A549 treated with RU486 at 1 μM for 4 hours (cell line): ENCODE measurements at places on chromosomes 1 and 21. TPM values are rescaled to one million over a fixed set of nuclear protein-coding genes. Genes with fewer than 3 reads are reported as not detected.

Gene ROR1
- 8.0 to 12.9 TPM (median 10.7 TPM) in 5 replicates for total RNA-seq

Gene IL6R
- total RNA-seq, result 12.2 to 15.7 TPM (median 13.1 TPM) in 5 replicates

Gene PDE4DIP
- 5.8 to 6.6 TPM (median 6.3 TPM) in 5 replicates for total RNA-seq

Gene MMP23B
- total RNA-seq, result 0.48 to 1.1 TPM (median 0.51 TPM) in 4 of 5 replicates, not detected in the other

Gene TXLNA
- total RNA-seq, result 27.5 to 31.0 TPM (median 28.7 TPM) in 5 replicates

Gene S100A14
- 0.28 to 0.73 TPM (median 0.45 TPM) in 5 replicates for total RNA-seq

Gene PPIAL4G
- total RNA-seq, result not detected in 5 replicates

Gene HES2
- 2.3 to 4.7 TPM (median 4.2 TPM) in 5 replicates for total RNA-seq

Gene SLC5A9
- 0.02 TPM in 1 of 5 replicates, not detected in the others for total RNA-seq

Gene TNFSF18
- not detected in 5 replicates for total RNA-seq

Gene SYTL1
- 0.10 to 0.81 TPM (median 0.53 TPM) in 5 replicates for total RNA-seq

Gene CHODL
- total RNA-seq, result not detected in 5 replicates

Gene EDN2
- 4.2 to 6.4 TPM (median 5.0 TPM) in 5 replicates for total RNA-seq

Gene ACOT11
- total RNA-seq, result 1.8 to 2.6 TPM (median 1.9 TPM) in 5 replicates

Gene ACTL8
- total RNA-seq, result 1.4 to 1.8 TPM (median 1.6 TPM) in 5 replicates

Gene CLCN6
- total RNA-seq, result 4.9 to 5.9 TPM (median 5.4 TPM) in 5 replicates

Gene NOS1AP
- 0.31 to 0.57 TPM (median 0.43 TPM) in 5 replicates for total RNA-seq

Gene B3GALT2
- not detected in 5 replicates for total RNA-seq

Gene CAPN2
- 353 to 461 TPM (median 419 TPM) in 5 replicates for total RNA-seq

Gene LCE1D
- total RNA-seq, result not detected in 5 replicates

Gene PPFIA4
- 0.19 to 0.67 TPM (median 0.51 TPM) in 5 replicates for total RNA-seq

Gene ADGRL4
- not detected in 5 replicates for total RNA-seq

Gene AADACL4
- not detected in 5 replicates for total RNA-seq

Gene TSACC
- total RNA-seq, result 1.2 to 3.0 TPM (median 1.6 TPM) in 5 replicates

Gene NADK
- 26.7 to 40.1 TPM (median 38.1 TPM) in 5 replicates for total RNA-seq

Gene S100A7
- total RNA-seq, result not detected in 5 replicates

Gene S100A2
- 17.0 to 31.3 TPM (median 24.8 TPM) in 5 replicates for total RNA-seq

Gene SLC35E2B
- total RNA-seq, result 9.1 to 13.6 TPM (median 12.0 TPM) in 5 replicates

Gene HUNK
- total RNA-seq, result 1.4 to 1.8 TPM (median 1.7 TPM) in 5 replicates

Gene MTOR
- total RNA-seq, result 12.6 to 15.0 TPM (median 13.4 TPM) in 5 replicates

Gene TMIGD3
- total RNA-seq, result not detected in 5 replicates

Gene TCHH
- 0.14 to 0.33 TPM (median 0.22 TPM) in 5 replicates for total RNA-seq

Gene RWDD3
- 5.5 to 11.5 TPM (median 11.1 TPM) in 5 replicates for total RNA-seq

Gene CLDN17
- not detected in 5 replicates for total RNA-seq
